Osteocyte (in vitro differentiated cells): ENCODE measurements at places on chromosomes 1 and 21. TPM values are rescaled to one million over a fixed set of nuclear protein-coding genes. Genes with fewer than 3 reads are reported as not detected.

DNA sequence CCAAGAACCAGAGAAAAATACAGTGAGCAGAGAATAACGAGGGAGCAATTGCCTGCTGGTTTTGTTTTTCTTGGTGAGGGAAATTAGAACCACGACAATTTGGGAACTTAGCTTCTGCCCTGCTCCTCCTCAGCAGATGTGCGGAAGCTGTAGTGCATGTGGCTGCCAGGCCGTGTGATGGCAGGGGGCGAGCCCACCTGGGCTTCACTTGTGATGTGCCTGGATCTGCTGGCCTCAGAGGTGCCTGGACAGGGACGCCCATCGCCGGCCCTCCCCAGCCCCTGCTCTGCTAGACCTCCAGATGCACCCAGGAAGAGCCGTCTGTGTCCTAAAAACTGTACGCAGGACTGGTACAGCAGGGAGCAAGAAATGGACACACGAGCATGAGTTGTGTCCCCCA lies 28.5 kb upstream of the C1orf174 start:
- no peak for DNase-seq

Gene KRTAP19-3
- total RNA-seq, result not detected in 2 replicates

- DNase-seq, result no peak
Measured at GRCh38 chr1:2506007-2506860, 20.2 kb downstream of the PANK4 start.

GRCh38 chr21:39366563-39366962 lies 17.7 kb upstream of the HMGN1 start:
- DNase-seq, result no peak

Gene CD1E
- total RNA-seq, result not detected in 2 replicates

DNA sequence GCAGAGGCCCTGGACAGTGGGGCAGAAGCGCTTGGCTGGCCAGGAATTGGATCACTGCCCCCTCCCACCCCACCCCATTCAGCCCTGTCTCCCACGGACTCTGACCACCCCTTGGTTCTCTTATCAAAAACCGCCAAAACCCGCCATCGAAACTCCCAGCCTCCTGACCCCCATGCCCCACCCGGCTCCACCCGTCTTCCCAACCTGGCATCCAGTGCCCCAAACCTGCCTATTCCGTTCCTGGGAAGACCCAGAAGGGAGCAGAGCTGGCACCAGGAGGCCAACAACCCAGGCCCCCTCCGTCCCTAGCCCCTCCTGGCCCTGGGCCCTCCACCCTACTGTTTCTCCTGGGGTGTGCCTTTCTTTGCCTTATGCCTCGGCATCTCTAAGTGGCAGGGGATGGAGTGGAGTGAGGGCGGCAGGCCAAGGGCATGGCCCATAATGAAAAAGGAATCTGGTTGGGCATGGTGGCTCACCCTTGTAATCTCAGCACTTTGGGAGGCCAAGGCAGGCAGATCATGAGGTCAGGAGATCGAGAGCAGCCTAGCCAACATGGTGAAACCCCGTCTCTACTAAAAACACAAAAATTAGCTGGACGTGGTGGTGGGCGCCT lies 16.5 kb upstream of the EPHA2 start:
- DNase-seq, result no peak

Gene NTRK1
- not detected in 2 replicates for total RNA-seq

Gene SMPDL3B
- total RNA-seq, result not detected in 2 replicates

GRCh38 chr1:7628273-7628672 lies 142.8 kb upstream of the VAMP3 start:
- DNase-seq, result no peak

DNA sequence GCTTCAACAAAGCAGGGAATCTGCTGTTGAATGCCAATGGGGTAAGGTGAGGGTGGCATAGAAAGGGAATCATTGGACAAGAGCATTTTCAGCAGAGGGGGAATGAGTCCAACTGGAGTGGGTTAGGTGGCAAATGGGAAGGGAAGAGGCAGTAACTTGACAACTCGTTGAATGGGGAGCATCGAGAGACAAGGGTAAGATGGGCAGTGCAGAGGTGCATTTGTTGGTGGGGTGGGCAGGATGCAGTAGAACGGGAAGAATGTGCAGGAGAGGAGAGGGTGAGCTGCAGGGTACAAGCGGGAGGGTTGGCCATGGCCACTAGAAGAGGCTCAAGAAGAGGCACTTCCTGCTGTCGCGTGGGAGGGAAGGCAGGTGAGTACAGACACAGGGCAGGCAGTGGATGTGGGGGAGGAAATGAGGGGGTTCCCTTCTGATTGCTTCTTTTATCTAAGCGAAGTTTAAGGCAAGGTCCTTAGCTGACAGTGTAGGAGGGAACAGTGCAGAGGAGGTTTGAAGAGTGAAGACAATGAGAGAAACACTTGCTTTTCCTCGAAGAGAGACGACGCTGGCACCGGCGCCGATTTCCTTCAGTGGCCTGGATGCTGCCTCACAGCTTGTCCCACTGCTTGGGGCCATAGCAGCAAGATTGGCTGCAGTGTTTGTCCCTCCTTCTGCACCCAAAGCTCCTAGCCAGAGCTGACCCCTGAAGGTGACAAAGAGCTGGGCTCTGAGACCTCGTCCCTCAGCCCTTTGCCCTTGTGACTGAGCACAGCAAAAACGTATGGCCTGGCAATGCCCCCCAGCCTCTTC lies 3.2 kb upstream of the IKBKE start:
- no peak for DNase-seq

DNA sequence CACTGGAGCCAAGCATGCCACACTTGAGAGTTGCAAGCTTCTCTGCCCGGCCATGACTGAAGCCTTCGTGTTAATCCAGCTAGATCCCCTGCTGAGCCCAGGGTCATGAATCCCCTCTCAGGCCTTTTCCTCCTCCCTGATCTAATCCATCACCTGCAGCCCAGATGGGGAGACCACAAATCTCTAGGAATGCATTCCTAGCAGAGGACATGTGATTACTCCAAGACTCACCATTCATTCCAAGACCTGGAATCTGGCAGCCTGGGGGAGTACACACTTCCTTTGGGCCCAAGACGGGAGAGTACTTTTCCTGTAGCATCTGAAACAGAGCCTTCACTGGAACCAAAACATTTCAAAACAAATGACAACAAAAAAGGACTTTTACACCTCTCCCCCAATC lies 269.3 kb upstream of the NFIA start:
- DNase-seq, result no peak

Gene RHOU
- 2.3 and 2.4 TPM in 2 replicates for total RNA-seq

Gene GRHL3
- not detected in 2 replicates for total RNA-seq

DNA sequence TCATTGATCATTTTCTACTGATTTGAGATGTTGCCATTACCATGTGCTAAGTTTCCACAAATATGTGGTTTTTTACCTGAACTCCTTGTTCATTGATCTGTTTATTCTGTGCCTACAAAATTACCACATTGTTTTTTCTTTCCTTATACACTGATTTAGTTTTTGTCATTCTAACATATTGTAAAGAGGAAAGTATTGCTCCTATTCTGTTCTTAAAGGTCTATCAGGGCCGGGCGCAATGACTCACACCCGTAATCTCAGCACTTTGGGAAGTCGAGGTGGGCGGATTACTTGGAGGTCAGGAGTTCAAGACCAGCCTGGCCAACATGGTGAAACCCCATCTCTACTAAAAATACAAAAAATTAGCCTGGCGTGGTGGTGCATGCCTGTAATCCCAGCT lies 75.1 kb downstream of the CAMTA1 start:
- DNase-seq, result no peak

GRCh38 chr1:117897551-117897950 lies 31.9 kb downstream of the GDAP2 start:
- no peak for DNase-seq

GRCh38 chr1:193850745-193851144 lies 664.3 kb upstream of the B3GALT2 start:
- DNase-seq, result no peak

GRCh38 chr1:64864018-64864940 lies 102.1 kb downstream of the JAK1 start:
- no peak for DNase-seq

- no peak for DNase-seq
Measured at GRCh38 chr1:186557147-186557777, 96.3 kb upstream of the PDC start.

GRCh38 chr1:45543581-45544417 lies 6.8 kb upstream of the AKR1A1 start:
- DNase-seq, result no peak

DNA sequence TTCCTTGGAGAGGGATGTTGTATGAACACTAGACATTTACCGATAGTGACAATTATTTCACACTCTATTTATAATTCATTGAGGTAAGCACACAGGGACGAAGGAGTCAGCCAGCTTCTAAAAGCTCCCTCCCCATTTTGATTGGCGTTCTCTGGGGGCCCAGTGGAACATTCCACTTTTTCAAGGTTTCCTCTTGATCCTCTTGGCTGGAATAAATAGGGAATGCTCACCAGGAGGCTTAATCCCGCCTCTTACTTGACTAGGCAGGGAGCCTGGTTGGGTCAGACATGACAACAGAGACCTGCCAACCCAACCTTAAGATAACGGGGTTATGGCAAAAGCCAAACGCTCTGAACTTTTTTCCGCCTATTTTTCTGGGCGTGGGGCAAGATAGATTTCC lies 974 bp downstream of the ACTN2 start:
- no peak for DNase-seq

Gene RAB3B
- total RNA-seq, result 8.2 and 8.3 TPM in 2 replicates

Gene CALML6
- total RNA-seq, result 2.5 and 2.7 TPM in 2 replicates

- no peak for DNase-seq
Measured at GRCh38 chr1:27154469-27154990, 395 bp downstream of the SLC9A1 start.

- DNase-seq, result no peak
Measured at GRCh38 chr1:160702100-160702499, 9.5 kb downstream of the CD48 start.

DNA sequence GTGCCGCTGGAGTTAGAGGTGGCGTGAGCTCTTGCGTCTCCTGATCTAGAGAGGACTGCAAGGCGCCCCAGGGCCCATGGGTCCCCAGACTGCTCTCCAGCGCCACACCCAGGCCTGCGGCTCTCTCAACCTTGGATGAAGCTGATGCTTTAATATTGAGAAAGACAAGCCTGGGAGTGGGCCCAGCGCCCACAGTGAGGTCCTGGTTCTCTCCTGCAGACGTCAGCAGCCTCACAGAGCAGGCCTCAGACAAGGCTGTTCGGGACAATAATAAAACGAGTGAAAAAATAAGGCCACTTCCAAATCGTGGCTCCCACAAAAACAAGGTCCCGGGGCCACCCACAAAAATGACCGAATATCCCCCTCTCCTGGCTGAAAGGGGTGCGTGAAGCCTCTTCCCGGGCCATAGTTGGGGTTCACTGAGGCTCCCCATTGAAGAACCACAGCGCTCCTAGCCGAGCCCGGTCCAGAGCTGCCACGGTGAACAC lies 6.0 kb upstream of the DNMT3L start:
- DNase-seq, result no peak

Gene CYP2J2
- 0.13 TPM in 1 of 2 replicates, not detected in the other for total RNA-seq

Gene PPFIA4
- 0.63 and 1.4 TPM in 2 replicates for total RNA-seq

Gene RPE65
- total RNA-seq, result not detected in 2 replicates
